ENCODE measurements at places on chromosomes 2 and 18.

DNA sequence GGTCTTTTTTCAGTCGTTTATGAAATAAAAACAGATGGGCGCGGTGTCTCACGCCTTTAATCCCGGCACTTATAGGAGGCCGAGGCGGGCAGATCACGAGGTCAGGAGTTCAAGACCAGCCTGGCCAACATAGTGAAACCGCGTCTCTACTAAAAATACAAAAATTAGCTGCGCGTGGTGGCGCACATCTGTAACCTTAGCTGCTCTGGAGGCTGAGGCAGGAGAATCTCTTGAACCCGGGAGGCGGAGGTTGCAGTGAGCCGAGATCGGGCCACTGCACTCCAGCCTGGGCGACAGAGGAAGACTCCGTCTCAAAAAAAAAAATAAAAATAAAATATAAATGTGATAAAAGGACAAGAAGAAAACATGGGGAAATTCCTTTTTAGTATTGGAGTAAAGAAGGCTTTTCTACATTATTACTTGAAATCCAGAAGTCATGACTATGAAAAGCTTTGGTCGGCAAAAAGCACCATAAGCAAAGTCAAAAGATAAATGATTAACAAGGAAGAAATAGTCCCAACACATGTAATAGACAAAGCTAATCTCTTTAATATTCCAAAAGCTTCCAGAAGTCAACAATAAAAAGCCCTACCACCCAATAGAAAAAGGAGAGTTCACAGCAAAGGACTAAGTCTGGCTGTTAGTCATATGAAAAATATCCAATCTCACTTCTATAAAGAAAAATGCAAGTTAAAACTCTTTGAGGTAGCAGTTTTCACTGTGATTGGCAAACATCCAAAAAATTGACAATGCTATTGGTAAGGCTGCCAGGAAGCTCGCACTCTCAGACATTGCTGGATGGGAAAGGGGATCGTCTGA lies 1.4 kb upstream of the FAM168B start:
- DNase-seq: no peak

- peak; percentile 13 for DNase-seq
Observed at GRCh38 chr18:62339106-62339988, 14.2 kb downstream of the TNFRSF11A start.

DNA sequence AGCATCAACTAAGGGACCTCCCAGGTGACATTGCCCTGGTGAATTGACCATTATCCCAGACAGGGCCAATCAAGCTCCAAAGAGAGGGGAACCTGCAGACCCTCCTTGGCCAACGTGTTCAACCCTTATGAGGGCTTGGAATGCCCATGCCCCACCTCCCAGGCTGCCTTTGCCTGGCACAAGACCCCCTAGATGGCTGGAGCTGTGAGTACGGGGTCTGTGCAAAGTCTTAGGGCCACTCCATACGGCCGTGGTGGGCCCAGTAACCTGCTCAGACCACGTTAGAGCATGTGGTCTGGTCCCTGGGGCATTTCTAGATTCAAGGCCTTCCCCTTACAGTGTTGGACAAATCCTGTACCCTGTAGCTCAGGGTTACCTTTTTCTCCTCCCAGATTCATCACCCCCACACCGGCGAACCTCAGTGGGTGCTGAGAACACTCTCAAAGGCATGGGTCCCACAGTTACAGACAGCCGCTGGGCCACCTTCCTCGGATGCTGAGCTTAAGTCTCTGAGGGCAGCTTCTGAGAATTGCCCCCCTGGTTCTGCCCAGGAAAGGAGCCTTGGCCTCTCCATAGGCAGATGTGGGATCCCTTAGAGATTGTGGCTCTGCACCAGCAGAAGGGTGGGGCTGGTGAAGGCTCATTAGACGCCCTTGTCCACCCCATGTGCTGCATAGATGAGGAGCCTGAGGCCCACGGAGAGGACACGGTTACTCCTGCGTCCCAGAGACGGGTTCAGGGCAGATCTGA lies 18.3 kb upstream of the KCNK3 start:
- DNase-seq: no peak

- DNase-seq: no peak
Observed at GRCh38 chr2:64045938-64046337, 26.7 kb upstream of the VPS54 start.

DNA sequence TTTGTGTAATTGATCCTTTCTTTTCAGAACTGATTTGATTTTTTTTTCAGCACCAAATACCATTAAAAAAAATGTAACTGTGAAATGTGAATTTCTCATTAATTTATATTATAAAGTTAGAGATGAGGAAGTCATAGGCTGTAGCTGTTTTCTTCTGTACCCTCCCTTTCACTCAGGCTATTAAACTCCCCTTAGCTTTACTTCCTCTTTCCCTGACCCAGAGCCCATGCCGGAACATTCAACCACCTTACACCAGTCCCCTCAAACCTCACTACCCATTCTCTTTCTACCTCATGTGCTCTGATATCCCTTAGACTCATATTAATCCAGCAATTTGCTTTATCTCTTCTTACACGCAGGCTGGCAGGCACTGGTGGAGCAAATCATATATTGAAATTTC lies 12.4 kb downstream of the GALNT5 start:
- no peak for DNase-seq

DNA sequence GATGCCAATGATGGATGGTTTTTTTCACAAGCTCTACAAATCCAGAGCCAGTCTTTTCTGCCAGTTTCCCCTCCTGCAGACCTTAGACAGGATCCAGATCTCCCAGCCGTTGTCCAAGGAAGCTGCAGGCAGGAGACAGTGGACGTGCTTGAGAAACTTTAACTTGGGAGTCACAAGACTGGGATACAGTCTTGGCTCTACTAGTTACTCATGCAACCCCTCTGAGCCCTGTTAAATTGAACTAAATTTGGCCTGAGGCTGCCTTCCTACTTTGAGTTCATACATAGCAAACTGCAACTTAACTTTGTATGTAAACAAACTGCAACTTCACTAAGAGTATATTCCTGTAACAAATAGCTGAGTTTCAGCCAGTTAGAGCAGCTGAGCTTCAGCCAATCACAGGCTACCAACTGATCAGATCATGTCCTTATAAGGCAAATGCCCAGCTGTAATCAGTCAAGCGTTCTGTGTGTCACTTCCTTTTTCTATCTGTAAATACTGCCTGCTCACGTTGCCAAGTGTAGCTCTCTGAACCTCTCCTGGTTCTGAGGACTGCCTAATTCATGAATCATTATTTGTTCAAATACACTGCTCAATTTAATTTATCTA lies 140.9 kb downstream of the CAPN13 start:
- no peak for DNase-seq

DNA sequence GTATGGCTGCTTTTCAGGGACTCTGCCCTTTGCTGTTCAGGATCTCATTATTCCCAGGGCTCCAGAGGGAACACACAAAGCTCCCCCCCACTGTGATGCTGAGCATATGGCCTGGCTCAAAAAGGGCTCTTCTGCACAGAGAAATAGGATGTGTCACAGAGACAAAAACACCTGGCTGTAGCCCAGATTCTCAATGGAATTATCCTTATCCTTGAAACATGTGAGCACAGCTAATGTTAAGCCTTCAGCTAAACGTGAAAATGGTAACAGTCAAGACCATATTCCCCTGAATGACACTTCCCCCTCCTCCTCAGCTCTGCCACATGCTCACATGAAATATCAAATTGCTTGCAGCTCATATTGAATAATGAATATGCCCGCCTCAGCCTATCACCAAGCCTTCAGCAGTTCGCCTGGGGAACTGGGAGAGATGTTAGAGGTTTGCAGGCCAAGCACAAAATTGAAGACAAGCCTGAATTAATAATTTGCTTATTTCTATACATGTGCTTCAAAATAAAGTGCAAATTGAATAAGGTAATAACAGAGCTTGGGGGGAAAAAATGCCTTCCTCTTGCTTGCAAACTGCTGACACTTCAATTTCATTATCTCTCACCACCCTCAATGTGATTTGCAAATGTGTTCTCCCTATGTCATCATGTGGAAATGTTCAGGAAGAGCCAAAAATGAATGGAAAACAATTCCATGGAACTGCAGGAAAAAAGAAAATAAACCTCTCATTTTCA lies 181.0 kb upstream of the HNRNPA3 start:
- DNase-seq: no peak

DNA sequence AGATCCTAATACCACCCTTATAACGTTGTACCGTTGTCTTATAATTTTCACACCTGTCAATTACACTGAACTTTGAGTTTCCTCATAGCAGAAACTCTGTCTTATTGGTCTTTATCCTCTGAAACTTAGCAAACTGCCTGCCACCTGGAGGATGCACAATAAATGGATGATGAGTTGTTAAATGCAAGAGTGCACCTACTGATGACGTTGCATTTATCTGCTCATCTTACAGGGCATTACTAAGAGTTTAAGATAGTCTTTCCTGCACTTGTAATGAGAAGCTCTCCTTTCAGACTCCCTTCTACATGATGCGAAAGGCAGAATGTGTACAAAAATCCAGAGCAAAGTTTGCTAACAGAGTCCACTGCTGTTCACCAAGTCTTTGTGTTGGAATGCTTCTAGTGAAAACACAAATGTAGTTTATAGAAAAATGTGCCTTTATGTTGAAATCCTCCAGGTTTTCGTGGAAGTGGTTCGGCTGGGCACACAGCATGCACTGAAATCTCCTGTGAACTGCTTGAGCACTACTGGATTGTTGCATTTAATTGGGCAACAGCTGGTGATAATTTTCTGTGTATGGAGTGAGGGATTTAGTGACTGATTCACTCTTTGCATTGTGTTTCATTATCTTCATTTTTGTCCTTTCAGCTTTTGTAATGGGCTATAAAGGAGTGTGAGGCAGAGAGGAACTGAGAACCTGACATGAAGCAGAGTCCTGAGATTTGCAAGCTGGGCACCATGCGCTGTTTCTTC lies 665.8 kb upstream of the ID2 start:
- DNase-seq: no peak

- peak; percentile 22 for DNase-seq
Observed at GRCh38 chr2:86584151-86584913, 21.1 kb upstream of the CHMP3 start.

DNA sequence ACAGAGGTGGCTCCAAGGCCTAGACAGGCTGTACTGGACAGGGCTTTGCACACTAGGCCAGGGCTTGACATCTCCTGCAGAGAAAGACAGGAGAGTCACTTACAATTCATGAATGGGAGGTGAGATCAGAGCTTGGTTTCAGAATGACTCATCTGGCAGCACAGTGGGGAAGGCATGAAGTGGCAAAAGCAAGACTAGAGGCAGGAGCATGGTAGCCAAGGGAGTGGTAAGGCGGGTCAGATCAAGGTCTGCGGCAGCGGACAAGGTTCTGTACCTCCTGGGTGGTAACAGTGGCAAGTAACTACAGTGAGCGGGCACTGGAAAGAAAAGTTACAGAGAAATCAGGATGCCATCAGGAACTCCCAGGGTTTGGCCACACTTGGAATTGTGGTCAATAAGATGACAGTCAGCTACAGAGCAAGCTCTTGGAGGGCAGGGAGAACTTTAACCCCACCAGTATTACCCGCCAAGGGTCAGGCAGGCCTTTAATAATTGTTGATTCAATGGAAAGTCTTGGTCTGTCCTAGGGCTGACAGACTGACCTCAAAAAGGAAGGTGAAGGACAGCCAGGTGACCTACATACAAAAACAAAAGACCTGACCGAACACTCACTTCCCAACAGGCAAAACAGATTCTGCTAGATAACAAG lies 5.7 kb downstream of the MCFD2 start:
- peak; percentile 74 for DNase-seq

GRCh38 chr2:66073172-66073571 lies 361.8 kb upstream of the MEIS1 start:
- DNase-seq: no peak

DNA sequence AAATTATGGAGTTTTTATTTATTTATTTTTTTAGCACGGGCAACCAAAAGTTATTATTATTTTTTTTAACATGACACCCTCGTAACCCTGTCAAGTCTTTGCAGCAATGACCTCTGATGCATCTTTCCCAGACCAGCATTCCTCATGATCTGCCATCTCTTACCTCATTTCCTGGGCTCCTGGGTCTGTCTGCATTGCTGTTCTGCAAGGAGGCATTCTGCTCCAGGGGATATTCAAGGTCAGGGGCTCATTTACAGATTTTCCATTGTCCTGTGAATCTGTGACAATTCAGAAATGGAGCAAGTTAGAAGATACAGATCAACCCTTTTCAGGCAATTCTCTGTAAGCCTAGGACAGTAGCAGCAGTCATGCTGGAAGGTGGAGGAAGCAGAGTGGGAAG lies 43.0 kb downstream of the NGEF start:
- no peak for DNase-seq

GRCh38 chr2:84302513-84303412 lies 156.3 kb downstream of the SUCLG1 start:
- DNase-seq: peak; percentile 65

- no peak for DNase-seq
Observed at GRCh38 chr2:155930312-155930711, 402.2 kb downstream of the NR4A2 start.

All from activated naive CD4-positive, alpha-beta T cell treated with anti-CD3 and anti-CD28 coated beads for 36 hours (primary cell).